ENCODE measurements at places on chromosomes 11 and 22.

DNA sequence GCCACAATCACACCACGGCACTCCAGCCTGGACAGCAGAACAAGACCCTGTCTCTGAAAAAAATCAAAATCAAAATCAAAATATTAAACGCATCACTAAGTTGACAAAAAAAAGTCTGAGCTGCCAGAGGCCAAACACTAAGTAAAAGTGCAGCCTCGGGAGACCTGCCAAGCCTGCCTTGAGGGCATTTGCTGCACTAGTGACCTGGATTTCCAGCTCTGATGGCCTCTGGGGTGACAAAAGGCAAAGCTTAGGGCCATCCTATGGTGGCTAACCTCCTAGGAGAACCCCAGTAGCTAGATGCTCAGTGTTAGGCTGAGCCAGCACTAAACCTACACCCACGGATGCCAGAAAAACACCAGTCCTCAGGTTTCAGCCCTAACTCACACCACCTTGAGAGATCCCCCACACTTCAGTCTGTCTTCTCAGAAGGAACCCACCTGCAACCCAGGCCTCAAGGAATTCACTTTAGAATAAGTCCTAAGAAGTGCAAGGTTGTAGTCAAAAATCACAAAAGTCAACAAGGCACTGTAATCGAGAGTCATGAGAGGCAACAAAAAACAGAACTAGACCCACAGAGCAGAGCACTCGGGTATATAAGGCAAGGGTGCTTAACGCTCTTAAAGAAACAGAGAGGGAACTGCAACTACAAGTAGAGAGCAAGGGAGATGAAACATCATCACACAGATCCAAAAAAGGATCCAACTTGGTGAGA is 28.6 kb downstream of the GNB1L start:
- no peak for DNase-seq

DNA sequence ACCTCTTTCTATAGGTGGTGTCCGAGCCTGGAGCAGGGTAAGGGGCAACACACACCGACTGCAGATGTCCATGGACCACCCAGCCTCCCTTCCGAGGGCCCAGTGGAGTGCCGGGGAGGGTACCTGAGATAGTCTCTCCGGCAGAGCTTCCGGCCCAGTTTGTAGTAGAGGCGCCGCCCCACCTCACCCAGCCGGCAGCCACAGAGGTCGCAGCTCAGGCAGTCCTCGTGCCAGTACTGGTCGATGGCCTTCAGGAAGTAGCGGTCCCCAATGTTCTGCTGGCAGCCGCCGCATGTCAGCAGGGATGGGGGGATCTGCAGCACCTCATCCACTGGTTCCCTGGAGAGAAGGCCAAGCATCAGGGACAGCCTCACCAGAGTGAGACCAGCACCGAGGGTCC is 27.4 kb downstream of the LMO2 start:
- DNase-seq = no peak

DNA sequence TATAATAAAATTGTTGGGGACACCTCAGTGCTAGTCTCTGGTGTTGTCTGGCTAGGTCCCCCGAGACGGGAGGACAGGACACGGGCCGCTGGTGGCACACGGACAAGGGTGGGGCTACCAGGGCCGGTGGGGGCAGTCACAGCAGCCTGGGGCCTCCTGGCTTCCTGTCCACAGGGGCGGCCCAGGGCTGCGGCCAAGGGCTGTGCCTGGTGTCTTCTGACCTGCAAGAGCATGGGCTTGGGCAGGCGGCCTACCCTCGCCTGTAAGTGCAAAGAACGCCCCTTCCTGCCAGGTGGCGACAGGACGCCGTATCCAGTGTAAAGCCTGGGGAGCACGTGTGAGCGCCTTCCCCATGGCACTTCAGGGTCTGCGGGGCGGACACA is 3.6 kb downstream of the LRFN4 start:
- DNase-seq = no peak

DNA sequence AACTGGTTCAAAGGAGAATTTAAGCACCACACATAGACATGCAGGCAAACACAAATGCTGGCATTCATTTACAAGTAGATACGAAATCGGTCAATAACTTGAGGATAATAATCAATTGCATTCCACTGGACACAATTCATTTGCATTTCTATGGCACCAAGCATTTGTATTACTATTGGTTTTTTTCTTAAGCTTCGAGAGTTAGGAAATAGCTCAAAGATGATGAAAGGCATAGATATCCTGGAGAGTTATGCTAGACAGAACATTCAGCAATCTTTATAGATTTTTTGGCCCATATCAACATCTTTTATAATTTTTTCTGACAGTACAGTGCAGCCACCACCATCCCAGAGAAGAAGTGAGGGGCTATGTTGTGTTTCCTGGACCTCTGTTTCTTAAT is 544.4 kb downstream of the MIAT start:
- DNase-seq = no peak

GRCh38 chr11:64765291-64765850 is 5.6 kb upstream of the PYGM start:
- no peak for DNase-seq

GRCh38 chr22:22882033-22882717 is 5.4 kb upstream of the IGLL5 start:
- DNase-seq = no peak

DNA sequence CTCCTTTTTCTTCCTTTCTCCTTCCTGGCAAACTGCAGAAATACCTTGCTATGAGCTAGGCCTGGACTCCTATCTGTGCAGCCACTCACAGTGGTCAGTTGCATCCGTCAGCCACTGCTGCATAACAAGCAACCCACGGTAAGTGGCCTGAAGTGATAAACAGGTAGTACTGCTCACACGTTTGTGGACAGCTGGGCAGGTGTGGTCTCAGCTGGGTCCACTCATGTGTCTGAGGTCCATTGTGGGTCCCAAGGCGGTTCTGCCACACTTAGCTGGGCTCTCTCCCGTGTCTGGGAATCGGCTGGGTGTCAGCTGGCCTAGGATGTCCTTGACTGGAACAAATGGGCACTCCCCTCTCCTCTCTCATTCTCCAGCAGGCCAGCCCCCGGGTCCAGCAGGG is 109.3 kb downstream of the BRD1 start:
- DNase-seq = no peak

DNA sequence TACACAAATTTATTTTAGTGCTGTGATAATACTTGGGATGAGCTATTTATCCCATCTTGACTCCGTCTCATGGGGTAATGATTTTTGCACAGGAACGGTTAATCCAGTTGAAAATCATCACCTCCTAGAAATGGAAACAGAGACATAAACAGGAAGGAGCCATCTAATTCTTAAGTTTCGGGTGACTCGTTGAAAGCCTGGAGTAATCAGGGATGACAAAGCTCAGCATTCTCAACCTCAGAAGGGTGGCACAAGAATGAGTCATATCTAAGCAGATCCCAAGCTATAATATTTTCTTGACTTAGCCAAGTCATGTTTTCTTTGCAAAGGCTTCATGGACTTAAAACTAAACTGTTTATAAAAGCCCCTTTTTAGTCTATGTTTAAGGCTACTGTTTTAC is 280.8 kb upstream of the CCDC90B start:
- DNase-seq = no peak

DNA sequence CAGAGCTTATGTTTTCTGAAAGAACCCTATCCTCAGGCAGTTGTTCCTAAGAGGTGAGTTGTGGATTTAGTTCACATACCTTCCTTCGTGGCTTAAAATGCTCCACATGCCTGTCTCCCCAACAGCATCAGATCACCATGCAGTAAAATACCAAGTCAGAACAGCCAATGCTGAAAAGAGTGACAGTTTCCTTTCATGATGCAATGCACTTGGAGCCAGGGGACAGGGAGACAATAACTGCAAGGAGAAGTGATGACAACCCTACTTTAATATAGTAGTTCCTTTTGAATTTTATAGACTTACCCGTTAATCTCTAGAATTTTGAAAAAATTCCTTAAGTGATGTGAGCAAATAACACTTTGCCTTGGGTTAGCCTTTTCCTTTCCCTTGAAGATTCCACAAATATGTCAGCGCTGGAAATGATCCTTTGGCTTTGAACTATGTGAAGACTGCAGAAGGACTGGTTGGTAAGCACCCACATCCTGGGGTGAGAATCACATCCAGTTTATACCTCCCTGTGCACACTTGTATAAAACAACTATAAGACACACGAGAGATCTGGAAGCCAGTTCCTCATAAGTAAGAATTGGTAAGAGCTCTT is 71.2 kb downstream of the PIWIL4 start:
- DNase-seq = no peak

DNA sequence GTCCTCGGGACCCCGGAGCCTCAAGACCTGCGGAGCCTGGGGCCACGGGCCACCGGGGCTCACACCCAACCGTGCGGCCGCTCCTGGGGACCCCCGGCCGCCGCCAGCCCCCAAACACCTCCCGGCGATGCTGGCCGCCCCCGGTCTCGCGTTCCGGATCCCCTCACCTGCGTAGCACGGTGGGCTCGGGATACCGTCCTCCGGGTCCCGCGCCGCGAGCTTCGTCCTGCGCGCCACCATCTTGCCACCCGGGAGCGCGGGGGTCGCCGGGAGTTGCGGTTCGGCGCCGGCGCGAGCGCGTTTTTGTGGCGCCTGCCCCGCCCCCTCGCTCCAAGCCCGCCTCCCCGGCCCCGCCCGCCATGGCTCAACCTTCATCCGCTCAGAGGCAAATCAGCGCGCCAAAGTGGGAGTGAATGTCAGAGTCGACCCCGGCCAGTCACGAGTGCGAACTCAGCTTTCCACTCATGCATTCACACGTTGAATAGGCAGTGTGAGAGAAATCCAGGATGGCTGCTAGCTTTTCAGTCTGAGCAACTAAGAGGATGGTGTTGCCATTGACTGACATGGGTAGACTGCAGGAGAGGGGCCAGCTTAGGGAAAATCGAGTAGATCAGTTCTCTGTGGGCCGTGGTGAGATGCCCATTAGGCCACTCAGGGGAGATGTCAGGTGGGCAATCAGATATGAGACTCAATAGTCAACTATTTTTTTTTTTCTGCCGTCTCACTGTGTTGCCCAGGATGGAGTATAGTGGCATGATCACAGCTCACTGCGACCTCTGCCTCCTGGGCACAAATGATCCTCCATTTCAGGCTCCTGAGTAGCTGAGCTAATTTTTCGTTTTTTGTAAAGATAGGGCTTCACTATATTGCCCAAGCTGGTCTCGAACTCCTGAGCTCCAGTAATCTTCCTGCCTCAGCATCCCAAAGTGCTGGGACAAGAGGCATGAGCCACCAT is 28.3 kb downstream of the SERHL2 start:
- DNase-seq = peak; percentile 47

DNA sequence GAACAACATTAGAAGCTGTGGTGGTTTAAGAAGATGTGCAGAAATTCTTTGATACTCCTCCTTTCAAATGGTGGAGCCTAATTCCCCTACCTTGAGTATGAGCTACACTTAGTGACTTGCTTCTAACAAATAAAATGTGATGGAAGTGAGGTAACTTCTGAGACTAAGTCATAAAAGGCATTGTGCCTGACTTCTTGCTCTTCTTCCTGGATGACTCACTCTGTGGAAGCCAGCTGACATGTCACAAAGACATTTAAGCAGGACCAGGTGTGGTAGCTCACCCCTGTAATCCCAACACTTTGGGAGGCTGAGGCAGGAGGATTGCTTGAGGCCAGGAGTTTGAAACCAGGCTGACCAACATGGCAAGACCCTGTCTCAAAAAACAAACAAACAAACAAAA is 3.9 kb upstream of the PLA2G3 start:
- no peak for DNase-seq

- DNase-seq = no peak
These were observed 37.7 kb upstream of the ANO1 start for GRCh38 chr11:70040452-70040851.

DNA sequence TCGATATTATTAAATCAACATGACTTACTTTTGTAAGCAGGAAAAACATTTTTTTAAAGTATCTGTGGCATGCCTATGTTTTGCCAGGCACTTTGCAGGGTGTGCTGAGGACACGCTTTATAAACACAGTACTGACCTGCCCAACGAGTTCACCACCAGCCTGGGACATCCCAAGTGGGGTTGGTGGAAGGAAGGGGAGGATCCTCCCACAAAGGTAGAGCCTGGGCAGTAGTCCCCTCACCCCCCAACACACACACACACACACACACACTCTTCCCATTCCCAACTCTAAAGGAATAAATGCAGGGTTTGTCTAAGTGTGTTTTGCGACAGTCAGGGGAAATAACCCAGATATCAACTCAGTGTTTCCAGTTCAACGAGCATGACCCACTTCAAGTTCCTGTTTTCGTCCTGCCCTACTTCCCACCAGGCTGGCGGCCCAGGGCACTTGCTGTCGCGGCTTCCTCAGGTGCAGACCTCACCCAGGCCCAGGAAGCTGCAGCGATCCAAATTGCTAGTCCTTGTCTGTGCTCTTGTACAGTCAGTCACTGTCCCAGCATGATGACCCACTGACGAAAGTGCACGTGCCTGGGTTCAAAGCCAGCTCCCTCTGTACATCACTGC is 3.1 kb downstream of the CERK start:
- peak; percentile 56 for DNase-seq

GRCh38 chr11:16981651-16982194 is 32.5 kb downstream of the PLEKHA7 start:
- no peak for DNase-seq

DNA sequence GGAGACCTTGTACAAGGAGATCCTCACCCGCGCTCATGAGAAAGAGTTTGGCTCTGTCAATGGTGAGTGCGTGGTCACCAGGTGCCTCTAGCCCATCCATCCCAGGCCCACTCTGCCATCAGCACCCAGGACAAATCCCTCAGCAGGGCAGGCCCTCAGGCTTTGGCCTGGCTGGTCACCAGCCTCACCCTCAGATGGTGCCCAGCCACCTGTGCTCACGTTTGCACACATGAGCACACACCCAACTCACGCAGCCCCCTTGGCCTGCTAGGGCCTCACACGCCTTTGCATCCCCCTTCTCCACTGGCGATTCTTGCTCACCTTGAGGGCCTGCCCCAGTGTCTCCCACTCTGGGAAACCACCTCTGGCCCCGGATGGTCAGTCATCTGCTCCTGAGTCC is 4.1 kb upstream of the RAB1B start:
- no peak for DNase-seq

DNA sequence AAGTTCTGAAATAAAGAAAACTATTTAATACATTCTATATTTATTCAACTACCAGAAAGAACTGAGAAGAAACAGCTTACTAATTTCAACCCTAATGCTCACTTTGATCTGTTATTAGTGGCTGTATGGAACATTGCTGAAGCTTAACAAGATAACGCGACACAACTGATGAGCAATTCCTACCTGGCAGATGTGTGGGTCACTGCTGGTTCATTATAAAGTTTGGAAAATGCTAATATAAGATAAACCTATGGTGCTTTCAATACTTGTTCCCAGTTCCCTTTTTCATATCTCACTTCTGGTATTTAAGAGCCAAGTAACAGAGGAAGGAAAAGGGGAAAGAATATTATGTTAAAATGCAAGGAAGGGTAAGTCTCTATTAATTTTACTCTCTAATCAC is 10.5 kb downstream of the CTSC start:
- DNase-seq = no peak

GRCh38 chr22:29211066-29211465 is 5.4 kb downstream of the EMID1 start:
- DNase-seq = no peak

- DNase-seq = no peak
These were observed 1.9 kb upstream of the ARHGEF12 start for GRCh38 chr11:120334332-120334731.

Data from stimulated activated CD4-positive, alpha-beta T cell treated with anti-CD3 and anti-CD28 coated beads, TNF-alpha, amount 100 ng/mL, for 1 hour (primary cell).